NB4 (cell line): ENCODE measurements at places on chromosomes 12 and 14.

GRCh38 chr12:43004908-43005307 is 415.4 kb upstream of the PRICKLE1 start:
- DNase-seq, result no peak

DNA sequence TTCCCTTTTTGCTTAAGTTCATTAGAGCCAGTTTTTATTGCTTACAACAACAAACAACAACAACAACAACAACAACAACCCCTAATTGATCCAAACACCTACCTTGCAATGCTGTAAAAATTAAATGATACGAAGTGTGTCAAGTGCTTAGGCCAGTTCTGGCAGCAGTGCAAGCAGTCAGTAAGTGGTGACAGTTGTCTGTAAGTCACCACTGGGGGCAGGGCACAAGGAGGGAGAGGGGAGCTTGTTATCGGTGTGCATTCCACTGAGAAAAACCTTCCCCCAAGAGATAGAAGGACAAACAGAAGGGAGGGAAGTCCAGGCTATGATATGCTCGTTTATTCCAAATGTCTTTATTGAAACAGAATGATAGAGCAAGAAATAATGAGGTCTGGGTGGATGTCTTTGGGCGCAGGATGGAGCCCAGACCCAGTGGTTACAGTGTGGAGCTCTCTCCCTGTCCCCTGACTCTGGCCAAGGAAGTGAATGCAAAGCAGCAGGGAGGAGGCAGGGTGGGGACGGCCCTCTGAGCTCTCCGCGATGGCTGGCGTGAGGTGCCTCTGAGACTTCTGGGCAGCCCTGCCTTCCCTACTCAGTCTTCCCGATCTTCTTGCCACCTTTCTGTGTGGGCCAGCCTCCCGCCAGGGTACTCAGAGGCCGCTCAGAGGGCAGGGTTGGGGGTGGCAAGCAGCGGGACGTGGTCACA is 6.5 kb downstream of the SLC22A17 start:
- DNase-seq, result no peak

DNA sequence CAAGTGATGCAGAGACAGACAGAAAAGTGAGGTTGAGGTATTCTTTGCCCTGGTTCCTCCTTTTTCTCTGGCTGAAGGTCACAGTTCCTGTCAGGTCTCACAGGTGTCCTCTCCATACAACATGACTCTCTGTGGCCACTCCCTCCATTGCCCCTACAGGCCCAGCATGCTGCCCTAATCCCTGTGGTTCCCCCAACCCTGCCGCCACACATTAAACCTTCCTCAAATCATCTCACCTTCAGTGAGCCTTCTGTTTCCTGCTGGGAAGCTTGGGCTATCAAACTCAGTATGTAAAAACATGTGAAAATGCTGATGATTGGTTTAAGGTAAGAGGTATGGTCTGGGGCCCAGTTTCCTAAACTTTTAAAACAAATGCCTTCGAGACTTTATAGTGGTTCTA is 159.0 kb upstream of the E2F7 start:
- DNase-seq, result no peak

DNA sequence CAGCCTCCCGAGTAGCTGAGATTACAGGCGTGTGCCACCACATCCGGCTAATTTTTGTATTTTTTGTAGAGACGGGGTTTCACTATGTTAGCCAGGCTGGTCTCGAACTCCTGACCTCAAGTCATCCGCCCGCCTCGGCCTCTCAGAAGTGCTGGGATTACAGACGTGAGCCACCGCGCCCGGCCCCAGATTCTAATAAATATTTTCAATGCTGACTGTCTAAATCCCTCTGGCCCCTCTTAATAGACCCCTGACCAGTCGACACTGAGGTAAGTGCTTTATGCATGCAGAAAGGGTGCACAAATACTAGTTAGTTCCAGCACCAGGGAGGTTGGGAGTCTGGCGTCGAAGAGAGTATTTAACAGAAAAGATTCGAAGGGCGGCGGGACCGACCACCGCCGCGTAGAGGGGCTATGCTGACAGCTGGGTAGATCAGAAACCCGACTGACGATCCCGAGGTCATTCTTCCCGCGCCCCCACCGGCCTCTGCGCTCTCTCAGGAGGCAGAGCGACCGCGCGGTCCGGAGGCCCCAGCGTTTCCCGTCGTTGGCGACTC is 1.1 kb upstream of the SPATS2 start:
- no peak for DNase-seq

- no peak for DNase-seq
Measured at GRCh38 chr12:54038871-54039414, 6.1 kb downstream of the HOXC5 start.

DNA sequence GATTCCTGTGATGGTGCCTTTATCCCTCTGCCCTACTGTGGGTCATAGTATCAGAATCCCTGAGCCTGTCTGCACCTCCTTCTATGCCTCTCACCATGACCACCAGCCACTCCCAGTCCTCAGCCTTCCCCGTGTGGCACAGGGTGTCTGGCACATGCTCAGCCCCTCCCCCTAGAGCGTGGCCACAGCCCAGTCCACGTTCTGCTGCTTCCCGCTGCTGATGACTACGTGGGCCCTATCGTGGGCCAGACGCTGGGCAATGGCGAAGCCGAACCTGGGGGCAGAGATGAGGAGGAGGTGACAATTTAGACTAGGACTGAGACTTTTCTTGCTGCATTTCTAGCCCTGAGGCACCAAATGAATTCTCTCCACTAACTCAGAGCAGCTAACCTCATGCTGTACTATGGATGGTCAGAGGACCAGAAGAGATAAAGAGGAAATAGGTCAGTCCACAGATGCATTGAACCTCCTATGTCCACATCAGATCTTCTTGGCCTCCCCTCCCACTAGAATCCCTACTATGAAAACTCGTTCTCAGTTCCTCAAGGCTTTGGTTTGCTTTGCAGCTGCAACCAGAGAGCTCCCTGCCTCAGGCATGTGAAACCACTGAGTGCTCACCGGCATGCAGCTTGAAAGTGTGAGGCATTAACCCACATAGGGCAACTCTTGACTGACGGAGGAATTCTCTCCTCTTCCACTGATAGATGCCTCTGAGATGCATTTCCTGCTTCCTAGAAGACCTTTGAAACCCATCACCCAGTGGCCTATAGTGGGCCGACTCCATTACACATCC is 126.3 kb upstream of the DHRS4 start:
- no peak for DNase-seq

- no peak for DNase-seq
Measured at GRCh38 chr14:78197051-78197450, 26.9 kb downstream of the NRXN3 start.
